ENCODE measurements at places on chromosomes 6 and 20. TPM values are rescaled to one million over a fixed set of nuclear protein-coding genes. Genes with fewer than 3 reads are reported as not detected.
A peak's percentile ranks its signal among the peaks of the same experiment; 100 is the strongest.

DNA sequence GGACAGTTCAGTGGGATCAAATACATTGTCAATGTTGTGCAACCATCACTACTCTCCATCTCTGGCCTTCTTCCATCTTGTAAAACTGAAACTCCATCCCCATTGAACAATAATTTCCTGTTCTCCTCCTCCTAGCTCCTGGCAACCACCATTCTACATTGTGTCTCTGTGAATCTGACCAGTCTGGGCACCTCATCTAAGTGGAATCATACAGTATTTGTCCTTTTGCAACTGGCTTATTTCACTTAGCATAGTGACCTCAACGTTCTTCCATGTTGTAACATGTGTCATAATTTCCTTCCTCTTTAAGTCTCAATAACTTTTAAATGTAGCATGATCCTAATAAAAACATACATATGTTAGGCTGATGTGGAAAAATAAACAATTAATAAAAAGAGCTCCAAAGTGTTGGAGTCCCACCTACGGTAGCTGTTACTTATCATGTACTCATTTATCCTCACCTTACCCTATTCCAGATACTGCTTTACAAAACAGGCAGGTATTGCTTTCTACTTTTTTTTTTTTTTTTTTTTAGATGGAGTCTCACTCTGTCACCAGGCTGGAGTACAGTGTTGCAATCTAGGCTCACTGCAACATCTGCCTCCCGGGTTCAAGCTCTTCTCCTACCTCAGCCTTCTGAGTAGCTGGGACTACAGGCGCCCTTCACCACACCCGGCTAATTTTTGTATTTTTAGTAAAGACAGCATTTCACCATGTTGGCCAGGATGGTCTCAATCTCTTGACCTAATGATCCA, 91.9 kb downstream of the TNFAIP3 start:
- no peaks in the 10 kb centered on the region for H3K36me3 ChIP-seq
- DNase-seq, result no peak
- H3K4me1 ChIP-seq, result no peaks in the 10 kb centered on the region
- H3K27me3 ChIP-seq, result no peaks in the 10 kb centered on the region
- no peak overlapping the region for H3K27ac ChIP-seq
- no peak overlapping the region for H3K4me3 ChIP-seq

DNA sequence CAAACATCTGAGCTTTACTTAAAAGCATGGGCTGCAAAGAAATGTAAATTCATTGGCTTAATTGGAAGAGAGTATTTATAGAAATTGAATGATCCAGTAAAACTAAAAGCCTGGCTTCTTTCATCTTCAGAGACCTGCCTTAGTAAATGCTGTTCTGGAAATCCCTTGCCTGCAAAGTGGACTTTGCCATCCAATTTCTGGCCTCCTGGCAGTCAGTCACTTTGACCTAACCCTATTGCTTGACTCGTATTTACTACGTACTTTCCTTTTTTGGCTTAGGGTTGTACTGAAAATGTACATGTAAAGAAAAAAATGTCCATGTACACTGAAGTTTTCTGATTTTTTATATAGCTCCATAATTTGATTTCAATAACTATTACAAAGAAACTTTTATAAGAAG, 47.1 kb downstream of the E2F3 start:
- H3K4me3 ChIP-seq, result no peak overlapping the region
- no peaks in the 10 kb centered on the region for H3K27me3 ChIP-seq
- no peak for DNase-seq
- H3K4me1 ChIP-seq, result no peaks in the 10 kb centered on the region
- no peak overlapping the region for H3K27ac ChIP-seq
- no peaks in the 10 kb centered on the region for H3K36me3 ChIP-seq

Gene R3HDML
- total RNA-seq, result not detected

DNA sequence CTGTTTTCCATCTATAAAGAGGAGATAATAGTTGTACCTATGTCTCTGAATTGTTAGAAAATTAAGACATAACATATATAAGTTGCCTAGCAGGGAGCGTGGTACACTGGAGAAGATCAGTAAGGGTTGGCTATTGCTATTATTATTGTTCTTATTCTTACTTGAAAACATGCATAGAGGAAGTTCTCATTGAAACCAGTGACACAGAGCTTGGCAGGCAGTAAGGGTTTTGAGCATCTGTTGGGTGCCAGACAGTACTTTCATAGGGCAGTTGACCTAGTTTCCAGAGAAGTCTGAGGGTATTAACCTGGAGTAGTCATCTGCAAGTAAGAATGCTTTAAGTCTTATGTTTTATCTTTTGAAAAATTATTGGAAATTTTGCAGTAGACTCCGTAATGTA, 13.3 kb upstream of the SGK1 start:
- no peaks in the 10 kb centered on the region for H3K27me3 ChIP-seq
- no peak overlapping the region for H3K4me3 ChIP-seq
- DNase-seq, result no peak
- no peaks in the 10 kb centered on the region for H3K36me3 ChIP-seq
- H3K27ac ChIP-seq, result no peak overlapping the region
- H3K4me1 ChIP-seq, result no peaks in the 10 kb centered on the region

DNA sequence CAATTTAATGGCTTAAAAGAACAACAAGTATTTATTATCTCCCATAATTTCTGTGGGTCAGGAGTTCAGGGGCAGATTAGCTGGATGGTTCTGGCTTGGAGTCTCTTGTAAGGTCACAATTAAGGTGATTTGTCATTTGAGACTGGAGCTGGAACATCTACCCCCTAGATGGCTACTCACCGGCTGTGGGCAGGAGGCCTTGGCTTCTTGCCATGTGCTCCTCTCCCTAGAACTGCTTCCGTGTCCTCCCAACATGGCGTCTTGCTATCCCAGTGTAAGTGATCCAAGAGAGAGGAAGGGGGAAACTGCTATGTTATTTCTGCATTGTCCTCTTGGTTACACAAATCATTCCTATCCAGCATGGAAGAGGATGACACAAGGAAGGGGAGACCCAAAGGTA, 210.2 kb upstream of the ECI2 start:
- DNase-seq, result no peak
- H3K4me3 ChIP-seq, result no peak overlapping the region
- H3K36me3 ChIP-seq, result no peaks in the 10 kb centered on the region
- H3K27ac ChIP-seq, result no peak overlapping the region
- H3K27me3 ChIP-seq, result no peaks in the 10 kb centered on the region
- H3K4me1 ChIP-seq, result no peaks in the 10 kb centered on the region

- H3K27ac ChIP-seq, result no peak overlapping the region
- no peaks in the 10 kb centered on the region for H3K36me3 ChIP-seq
- H3K4me1 ChIP-seq, result peaks cover 10% of the 10 kb centered on the region
- no peak overlapping the region for H3K4me3 ChIP-seq
Measured at GRCh38 chr6:157768863-157769551, 54.0 kb upstream of the SNX9 start.

- H3K27me3 ChIP-seq, result no peaks in the 10 kb centered on the region
- H3K4me3 ChIP-seq, result no peak overlapping the region
- H3K4me1 ChIP-seq, result no peaks in the 10 kb centered on the region
- DNase-seq, result no peak
- no peaks in the 10 kb centered on the region for H3K36me3 ChIP-seq
Measured at GRCh38 chr6:97765461-97765860, 482.4 kb upstream of the MMS22L start.

GRCh38 chr20:47464380-47465101, 37.1 kb upstream of the NCOA3 start:
- peak; percentile 87 for DNase-seq
- H3K4me3 ChIP-seq, result no peak overlapping the region
- H3K4me1 ChIP-seq, result peaks cover 13% of the 10 kb centered on the region
- H3K36me3 ChIP-seq, result no peaks in the 10 kb centered on the region
- no peaks in the 10 kb centered on the region for H3K27me3 ChIP-seq

- no peak overlapping the region for H3K4me3 ChIP-seq
- H3K4me1 ChIP-seq, result peaks cover 9% of the 10 kb centered on the region
- H3K36me3 ChIP-seq, result no peaks in the 10 kb centered on the region
- no peaks in the 10 kb centered on the region for H3K27me3 ChIP-seq
- peak; percentile 21 for DNase-seq
Measured at GRCh38 chr20:8523684-8524083, 391.6 kb downstream of the PLCB1 start.

Gene MPIG6B
- total RNA-seq, result not detected

Gene OPN5
- not detected for total RNA-seq

GRCh38 chr6:115583290-115583689, 477.4 kb downstream of the FRK start:
- no peak for DNase-seq
- H3K4me3 ChIP-seq, result no peak overlapping the region

Gene BPIFB1
- not detected for total RNA-seq

Gene SRSF12
- total RNA-seq, result 14.5 TPM

DNA sequence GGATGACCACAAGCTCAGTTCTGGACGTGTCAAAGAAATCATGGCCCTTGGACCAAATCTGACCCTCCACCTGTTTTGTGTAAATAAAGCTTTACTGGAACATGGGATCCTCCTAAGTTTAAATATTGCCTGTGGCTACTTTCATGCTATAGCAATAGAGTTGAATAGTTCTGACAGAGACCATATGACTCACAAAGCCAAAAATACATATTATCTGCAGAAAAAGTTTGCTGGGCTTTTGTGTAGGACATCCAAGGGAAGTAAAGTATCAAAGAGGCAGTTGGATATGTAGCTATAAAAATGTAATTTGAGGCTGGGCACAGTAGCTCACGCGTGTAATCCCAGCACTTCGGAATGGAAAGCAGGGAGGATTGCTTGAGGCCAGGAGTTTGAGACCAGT, 78.9 kb downstream of the TOX2 start:
- H3K4me3 ChIP-seq, result no peak overlapping the region
- H3K27me3 ChIP-seq, result no peaks in the 10 kb centered on the region
- DNase-seq, result no peak
- H3K4me1 ChIP-seq, result peaks cover under 1% of the 10 kb centered on the region
- H3K27ac ChIP-seq, result no peak overlapping the region
- H3K36me3 ChIP-seq, result no peaks in the 10 kb centered on the region

DNA sequence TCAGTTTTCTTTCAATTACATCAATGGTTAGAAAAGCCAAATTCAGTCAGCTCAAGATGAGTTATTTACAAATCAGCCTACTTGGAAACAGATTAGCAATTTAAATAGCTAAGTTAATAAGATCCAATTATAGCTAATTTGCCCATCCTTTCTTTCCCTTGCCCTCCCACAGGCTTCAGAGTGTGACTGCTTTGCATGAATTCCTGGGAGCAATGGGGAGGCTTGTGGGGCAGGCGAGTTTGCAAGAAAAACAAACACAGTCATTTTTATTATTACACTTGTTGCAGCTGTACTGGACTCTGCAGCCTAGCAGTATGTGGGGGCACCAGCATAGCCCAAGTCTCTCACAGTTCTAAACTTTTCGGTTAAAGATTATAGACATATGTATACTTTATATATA, 219.0 kb downstream of the NKAIN2 start:
- DNase-seq, result peak; percentile 60
- H3K27me3 ChIP-seq, result peaks cover 3% of the 10 kb centered on the region
- H3K4me3 ChIP-seq, result no peak overlapping the region

DNA sequence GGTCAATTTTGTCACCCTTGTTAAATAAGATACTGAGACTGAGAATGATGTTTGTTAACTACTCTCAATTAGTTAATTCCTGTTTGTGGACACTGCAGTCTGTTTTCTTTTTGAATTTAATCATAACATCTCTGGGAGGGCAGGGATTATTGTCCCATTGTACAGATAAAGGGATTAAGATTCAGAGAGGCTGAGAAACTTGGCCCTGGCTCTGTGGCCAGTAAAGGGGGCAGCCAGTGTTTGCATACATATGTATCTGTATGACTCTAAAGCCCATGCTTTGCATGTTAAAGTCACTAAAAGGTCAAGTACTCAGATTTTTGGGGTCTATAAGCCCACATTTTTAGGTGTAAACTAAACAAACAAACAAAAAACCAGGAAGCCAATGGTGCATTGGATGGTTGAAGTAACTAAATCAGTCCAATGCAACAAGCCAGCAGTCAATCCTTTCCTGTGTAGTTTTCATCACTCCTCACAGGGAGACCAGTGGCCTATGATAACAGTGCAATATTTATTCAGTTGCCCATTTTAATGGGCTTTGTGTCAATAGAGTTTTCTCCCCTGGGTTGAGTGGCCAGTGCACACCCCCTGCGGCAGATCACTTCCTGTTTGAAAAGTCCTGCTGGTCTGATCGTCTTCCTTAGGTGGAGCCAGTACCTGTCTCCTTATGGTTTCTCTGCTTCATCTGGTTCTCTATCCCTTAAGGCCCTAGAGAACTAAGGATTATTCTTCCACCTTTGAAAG, 106.7 kb downstream of the SLX4IP start:
- peaks cover 50% of the 10 kb centered on the region for H3K4me1 ChIP-seq
- no peak for DNase-seq
- peak overlapping the region; percentile 90 for H3K27ac ChIP-seq
- H3K36me3 ChIP-seq, result no peaks in the 10 kb centered on the region
- H3K27me3 ChIP-seq, result no peaks in the 10 kb centered on the region

Gene MAFB
- total RNA-seq, result 57.0 TPM

All from A673 (cell line).